ENCODE measurements at places on chromosomes 12 and 14. TPM values are rescaled to one million over a fixed set of nuclear protein-coding genes. Genes with fewer than 3 reads are reported as not detected.

LMNTD1 gene
- total RNA-seq, result not detected

DENR gene
- total RNA-seq, result 53.9 TPM

KNTC1 gene
- 136 TPM for total RNA-seq

PLEKHH1 gene
- 0.50 TPM for total RNA-seq

ANGEL1 gene
- 13.7 TPM for total RNA-seq

MMP19 gene
- not detected for total RNA-seq

TOGARAM1 gene
- 8.7 TPM for total RNA-seq

KRT85 gene
- total RNA-seq, result not detected

PLEKHG7 gene
- total RNA-seq, result not detected

CLEC4C gene
- total RNA-seq, result not detected

HSP90B1 gene
- total RNA-seq, result 333 TPM

KSR2 gene
- total RNA-seq, result 0.15 TPM

EFS gene
- total RNA-seq, result not detected

DNA sequence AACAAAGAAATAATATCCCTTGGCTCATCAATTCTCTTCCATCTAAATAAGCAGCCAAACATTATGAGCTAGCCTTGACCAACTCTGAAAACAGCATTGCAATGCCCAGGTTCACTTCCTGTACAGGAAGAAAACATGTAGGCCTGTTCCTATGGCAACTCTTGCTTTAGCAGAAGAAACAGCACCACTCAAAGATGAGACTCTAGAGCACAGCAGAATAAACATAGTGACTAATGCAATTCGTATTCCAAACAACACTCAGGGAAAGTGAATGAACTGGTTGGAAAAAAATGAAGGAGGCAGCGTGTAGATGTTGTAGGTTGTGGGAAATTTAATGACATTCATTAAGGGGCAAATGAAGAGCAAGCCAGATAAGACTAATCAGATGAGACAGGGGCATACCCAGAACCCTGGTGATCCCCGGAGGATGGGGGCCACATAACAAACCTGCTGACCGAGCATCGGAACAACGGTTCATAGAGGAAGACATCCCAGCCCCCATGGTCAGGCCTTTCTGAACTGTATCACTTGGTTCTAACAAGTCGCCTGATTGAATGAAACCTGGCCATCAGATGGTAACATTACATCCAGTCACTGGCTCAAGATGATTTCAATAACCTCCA lies 9.0 kb downstream of the ARHGDIB start:
- peak; percentile 77 for DNase-seq

GRCh38 chr14:69675245-69675583 lies 63.8 kb downstream of the SUSD6 start:
- no peak for DNase-seq

DNA sequence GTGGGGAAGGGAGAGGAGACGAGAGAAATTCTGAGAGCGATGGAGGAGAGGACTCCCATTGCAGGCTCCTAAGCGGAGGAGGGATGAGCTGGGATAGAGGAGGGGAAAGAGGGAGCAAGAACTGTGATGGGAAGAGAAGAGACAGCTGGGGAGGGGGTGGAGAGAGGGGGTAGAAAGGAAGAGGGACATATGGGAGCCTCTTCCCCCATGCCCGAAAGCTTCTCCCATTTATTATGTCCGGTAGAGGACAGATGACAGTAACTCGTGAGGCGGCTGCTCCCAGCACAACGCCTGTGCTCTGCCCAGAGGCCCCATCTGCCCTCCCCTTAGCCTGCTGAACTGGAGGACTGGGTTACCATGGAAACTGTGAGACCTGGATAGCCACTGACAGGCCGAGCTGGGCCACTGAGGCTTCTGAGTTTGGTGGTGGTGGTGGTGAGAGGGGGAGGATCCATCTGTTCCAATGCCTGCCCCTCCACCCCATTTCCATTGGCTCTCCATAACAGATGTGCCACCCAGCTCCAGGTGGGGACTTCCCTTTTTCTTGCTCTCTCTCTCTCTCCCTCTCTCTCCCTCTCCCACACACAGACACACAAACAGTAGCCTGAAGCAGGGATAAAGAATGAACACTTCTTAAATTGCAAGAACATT lies 8.3 kb downstream of the CPNE6 start:
- no peak for DNase-seq

GRCh38 chr12:1553987-1554982 lies 40.1 kb downstream of the FBXL14 start:
- DNase-seq, result no peak

DNA sequence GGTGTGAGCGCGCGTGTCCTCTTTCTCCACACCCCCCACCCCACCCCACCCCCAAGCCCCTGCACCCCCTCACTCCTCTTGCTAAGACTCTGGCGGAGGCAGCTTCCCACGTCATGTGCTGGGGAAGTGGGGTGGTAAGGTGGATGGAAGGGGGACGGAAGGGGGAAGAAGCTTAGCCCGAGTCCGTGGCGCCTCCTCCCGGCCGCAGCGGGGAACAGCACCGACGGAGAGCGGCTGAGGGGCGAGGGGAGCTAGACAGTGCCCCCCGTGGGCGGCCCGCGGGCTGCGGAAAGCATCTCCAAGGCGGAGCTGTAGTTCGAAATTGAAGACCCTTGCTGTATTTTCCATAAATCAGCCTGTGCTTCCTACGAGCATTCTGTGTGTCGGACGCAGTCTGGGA lies 588 bp upstream of the GRIN2B start:
- no peak for DNase-seq

GRCh38 chr14:22210906-22211305 lies 378.1 kb downstream of the DAD1 start:
- DNase-seq, result no peak

DNA sequence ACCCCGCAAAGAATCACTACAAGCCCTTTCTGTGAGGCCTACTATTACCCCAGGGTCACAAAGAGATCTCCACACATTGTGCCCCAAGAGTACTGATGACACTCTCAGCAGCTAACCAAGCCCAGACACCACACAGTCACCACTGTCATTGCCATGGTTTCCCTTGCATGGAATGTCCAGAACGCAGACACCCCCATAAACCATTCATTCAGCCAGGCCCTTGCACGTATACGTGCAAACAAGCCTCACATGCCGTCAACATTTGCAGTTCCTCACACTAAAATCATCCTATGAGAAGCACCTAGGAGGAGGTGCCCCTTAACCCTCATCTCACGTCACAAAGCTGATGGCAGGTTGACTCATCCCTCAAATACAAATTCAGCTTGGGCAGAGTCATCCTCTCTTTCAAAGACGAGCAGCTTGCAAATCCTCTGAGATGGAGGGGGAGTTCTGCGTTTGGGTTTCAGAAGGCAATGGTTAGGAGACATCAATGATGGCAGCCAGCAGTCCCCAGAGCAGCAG lies 17.1 kb upstream of the KRT77 start:
- no peak for DNase-seq

DNA sequence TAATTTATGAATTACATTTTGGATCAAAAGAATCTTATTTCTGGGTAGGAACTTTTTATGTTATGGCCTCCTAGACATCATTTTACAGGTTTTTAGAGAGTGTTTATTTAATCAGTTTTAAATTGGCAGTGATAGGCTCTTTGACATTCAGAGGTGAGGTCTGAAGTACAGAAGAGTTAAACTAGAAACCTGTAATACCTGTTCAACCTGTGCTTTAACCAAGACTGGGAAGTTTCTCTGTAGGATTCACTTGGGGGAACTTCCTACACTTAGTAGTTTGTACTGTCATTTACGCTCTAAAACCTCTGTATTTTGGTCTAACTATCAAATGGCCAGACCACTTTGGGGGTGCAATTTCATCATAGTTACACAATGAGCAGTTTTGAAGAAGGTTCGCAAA lies 35.9 kb downstream of the PLEKHA5 start:
- no peak for DNase-seq

DNA sequence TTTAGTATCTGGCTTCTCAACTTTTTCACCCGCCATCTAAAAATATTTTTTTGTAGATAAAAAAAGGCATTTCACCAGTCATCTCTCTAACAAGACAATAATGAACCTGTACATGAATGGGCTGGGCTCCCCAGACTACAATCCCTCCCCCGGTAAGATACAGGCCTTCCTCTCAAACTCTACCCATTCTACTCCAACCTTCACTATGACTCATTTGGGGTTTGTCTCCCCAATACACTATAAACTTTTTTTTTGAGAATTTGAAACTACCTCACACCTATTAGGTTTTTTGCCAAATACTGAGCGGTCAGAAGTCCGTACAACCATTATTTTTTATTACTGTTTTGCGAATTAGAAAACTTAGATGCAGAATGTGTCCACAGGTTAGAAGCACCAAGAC lies 784 bp downstream of the RPL6 start:
- DNase-seq, result peak; percentile 21

DNA sequence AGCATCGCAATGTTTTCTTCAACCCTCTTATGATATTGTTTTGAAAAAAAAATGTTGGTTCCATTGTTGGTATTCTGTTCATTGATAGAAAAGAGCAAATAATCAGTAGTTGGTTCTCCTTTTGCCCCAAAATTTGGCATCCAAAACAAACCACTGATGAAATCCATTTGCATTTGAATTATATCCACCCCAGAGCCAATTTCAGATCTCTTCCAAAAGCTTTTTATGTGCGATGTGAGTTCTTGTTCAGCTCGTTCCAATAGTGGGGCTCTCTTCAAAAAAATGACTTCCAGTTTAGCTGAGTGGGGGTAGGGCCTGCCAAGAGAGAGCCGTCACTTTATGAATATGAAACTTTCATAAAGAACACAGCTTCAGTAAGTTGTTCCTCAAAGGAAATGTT lies 130.7 kb downstream of the DIO2 start:
- DNase-seq, result no peak

DNA sequence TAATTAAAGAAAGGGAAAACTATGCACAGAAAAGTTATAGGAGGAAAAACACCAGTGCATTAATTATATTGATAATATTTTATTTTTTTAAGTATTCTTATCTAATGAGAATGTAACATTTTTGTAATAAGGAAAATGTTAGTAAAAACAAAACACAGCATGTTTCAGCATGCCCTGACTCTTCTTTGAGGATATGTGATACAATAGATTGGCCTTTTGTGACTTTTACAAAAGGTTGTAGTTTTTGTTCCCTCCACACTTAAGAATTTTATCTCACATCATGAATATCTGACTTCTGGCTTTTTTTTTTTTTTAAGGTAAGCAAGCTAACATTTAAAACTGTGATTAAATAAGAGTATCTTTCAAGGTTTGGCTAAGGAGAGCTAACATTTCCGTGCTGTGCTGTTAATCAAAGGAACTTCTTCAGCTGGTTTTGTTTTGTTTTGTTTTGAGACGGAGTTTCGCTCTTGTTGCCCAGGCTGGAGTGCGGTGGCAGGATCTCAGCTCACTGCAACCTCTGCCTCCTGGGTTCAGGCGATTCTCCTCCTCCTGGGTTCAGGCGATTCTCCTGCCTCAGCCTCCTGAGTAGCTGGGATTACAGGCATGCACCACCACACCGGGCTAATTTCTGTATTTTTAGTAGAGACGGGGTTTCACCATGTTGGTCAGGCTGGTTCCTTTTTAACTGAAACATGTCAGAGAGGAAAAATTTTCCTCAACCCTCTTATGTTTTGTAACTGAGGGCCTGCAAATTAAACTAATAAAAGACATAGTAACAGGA lies 30.8 kb upstream of the RESF1 start:
- peak; percentile 31 for DNase-seq

DNA sequence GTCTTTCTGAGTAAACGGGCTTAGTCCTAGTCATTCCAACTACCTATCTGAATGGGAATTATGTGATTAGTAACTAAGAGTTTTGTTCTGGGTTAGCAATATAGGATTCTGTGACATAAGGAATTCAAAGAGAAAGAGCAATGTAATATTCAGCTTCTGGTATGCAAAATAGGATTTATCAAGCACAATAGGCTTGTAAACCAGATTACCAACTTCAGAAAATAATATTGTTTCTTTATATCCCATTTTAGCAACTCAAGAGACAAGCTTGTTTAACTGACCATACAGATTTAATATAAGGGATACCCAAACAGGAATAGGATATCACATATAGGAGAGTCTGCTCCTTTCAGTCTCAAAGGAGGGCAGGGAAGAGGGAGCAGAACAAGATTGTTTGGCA lies 240.9 kb downstream of the CEP128 start:
- no peak for DNase-seq

DNA sequence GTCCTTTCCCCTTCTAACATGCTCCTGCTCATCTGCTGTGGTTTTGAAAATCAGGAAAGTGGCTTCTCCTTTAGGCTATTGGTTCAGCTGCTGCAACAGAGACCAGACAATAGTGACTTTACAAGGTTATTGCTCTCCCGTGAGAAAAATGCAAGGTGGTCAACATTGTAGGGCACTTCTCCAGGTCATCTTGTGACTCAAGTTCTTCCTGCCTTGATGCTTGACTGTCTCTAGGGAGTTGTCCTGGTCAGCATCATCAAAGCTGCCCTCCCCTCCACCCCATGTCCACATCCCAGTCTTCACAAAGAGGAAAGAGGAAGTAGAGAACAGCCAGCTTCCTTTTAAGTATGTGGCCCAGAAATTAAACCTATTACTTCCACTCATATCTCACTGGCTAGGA lies 3.9 kb upstream of the TMEM63C start:
- no peak for DNase-seq

DNA sequence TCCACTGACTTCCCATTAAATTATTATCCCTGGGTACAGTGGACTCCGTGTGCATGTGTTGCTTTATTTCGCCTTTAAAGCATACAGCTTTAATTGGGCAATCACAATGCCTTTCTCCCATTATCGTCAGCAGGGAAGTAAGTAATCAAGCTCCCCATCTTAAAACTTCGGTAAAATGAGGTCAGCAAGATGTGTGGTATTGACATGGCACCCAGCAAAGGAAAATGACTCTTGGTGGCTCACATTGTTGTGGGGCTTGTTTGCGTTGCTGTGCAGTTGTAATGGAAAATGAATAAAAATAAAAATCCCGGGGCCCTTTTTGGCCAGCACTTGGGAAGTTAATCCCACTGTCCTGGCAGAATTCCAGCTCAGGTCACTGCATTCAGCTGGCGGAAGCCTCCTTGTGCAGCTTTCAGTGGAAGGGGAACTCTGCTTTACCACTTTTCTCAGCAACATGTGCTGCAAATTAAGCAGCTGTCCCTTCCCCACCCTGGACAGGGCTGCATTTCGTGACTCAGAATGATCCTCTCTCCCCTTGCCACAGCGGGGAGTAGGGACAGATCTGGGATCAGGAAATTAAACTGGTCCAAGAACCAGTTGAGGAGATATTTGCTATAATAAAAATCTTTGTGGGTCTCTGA lies 13.9 kb upstream of the ATP2A2 start:
- DNase-seq, result no peak

- DNase-seq, result peak; percentile 59
These were observed 4.4 kb downstream of the CACNA1C start for GRCh38 chr12:2057041-2057794.

DNA sequence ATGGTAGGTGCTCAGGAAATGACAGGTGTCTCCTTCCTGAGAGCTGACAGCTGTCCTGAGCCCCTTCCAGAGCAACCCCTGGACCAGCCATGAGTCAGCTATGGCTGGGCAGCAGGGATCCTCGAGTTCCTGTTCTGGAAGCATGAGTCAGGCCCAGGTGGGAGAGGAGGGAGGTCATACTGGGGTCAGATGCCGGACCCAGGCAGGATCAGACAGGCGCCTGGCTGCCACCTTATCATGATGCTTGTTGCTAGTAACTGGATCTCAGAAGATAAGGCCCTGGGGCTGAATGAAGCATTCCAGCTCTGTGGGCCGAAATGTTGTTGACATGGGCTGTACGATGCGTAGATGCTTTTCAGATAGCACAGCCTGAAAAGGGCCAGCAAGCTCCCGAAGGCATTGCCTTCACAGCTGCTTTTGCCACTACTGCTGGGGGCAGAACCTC lies 17.4 kb upstream of the KRT7 start:
- DNase-seq, result no peak

- DNase-seq, result no peak
These were observed at the start of gene NRXN3 for GRCh38 chr14:78170203-78170602. Gene NRXN3, plus strand, starts transcription at chr14:78170373. Its CDS starts 72,721 bp downstream, at chr14:78243094.

- DNase-seq, result no peak
These were observed 786.1 kb downstream of the TMTC2 start for GRCh38 chr12:83472772-83473171.

GRCh38 chr12:106303202-106303820 lies 778 bp downstream of the TCP11L2 start:
- peak; percentile 94 for DNase-seq

Data from activated CD4-positive, alpha-beta T cell treated with anti-CD3 and anti-CD28 coated beads, Interleukin-2, amount 10 ng/mL, durations not matched to agents 7 days and 5 days (primary cell).